Mesothelial cell of epicardium (in vitro differentiated cells): ENCODE measurements at places on chromosomes 3 and 15. TPM values are rescaled to one million over a fixed set of nuclear protein-coding genes. Genes with fewer than 3 reads are reported as not detected.

DNA sequence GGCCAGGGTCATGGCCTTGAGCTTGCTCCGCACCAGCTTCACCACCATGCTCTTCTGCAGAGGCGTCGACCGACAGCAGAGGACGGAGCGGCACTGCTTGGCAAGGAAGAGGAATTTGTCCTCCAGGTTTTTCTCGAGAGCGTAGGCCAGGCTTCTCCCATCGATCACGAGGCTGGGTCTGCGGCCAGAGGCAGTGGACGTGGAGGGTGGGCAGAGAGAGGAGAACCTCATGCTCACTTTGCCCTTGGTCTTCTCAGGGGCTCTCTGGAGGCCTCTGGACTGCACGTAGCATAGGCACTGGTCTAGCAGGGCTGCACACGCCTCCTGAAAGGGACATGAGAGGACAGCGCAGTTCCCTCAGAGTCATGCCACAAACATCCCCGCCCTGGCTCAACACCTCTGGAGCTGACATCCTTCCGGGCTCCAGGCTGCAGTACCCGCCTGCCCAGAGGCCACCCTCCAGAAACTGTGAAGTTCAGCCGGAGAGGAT lies 168.3 kb downstream of the ATP10A start:
- no peak for DNase-seq
- no peak overlapping the region for H3K27ac ChIP-seq
- H3K4me1 ChIP-seq = no peaks in the 10 kb centered on the region
- H3K27me3 ChIP-seq = peaks cover 14% of the 10 kb centered on the region
- no peak overlapping the region for H3K4me3 ChIP-seq
- no peaks in the 10 kb centered on the region for H3K36me3 ChIP-seq

GRCh38 chr3:177335728-177336127 lies 138.4 kb upstream of the TBL1XR1 start:
- no peaks in the 10 kb centered on the region for H3K27me3 ChIP-seq
- peaks cover 39% of the 10 kb centered on the region for H3K4me1 ChIP-seq
- no peak for DNase-seq
- no peaks in the 10 kb centered on the region for H3K36me3 ChIP-seq
- H3K4me3 ChIP-seq = no peak overlapping the region

- H3K27me3 ChIP-seq = no peaks in the 10 kb centered on the region
- no peaks in the 10 kb centered on the region for H3K36me3 ChIP-seq
- H3K4me3 ChIP-seq = peak overlapping the region; percentile 77
- peaks cover 69% of the 10 kb centered on the region for H3K4me1 ChIP-seq
- DNase-seq = no peak
- no peak overlapping the region for H3K27ac ChIP-seq
Measured at GRCh38 chr15:40325188-40325587, 1.7 kb downstream of the INAFM2 start.

DNA sequence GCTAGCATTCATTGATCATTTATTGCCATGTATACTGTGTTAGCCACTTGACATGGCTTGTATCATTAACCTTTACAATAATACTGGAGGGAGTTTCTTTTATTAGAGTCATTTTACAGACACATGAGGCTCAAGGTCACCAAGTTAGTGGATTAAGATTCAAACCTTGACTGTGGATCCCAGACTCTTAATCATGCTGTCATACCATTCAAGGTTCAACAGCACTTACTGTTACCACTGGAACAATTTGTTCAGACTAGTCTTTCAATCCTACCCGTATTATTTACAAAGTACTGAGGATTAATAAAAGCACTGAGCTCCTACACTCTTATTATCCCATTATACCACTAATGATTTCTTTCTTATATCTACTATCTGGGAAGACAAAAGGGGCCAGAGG lies 1.2 kb downstream of the COX17 start:
- H3K27ac ChIP-seq = no peak overlapping the region
- peaks cover 14% of the 10 kb centered on the region for H3K36me3 ChIP-seq
- peak overlapping the region; percentile 79 for H3K4me3 ChIP-seq
- no peak for DNase-seq

DNA sequence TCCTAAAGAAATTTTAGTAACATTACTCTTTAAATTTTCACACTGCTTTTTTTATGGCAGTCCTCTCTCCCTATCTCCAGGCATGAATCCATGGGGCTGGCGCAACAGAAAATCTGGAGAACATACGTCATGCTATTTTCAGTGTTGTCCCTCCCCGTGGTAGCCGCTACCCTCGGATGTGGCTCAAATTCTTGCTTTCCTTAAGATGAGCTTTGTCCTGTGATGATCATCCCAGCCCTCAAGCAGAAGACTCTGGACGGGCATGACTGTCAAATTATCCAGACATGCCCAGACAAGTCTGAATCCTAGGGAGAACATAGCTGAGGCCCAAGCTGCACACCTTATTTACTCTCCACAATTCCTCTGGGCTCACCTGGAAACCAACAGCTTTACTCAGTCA lies 49.1 kb downstream of the FMN1 start:
- no peak overlapping the region for H3K4me3 ChIP-seq
- H3K27ac ChIP-seq = no peak overlapping the region
- H3K4me1 ChIP-seq = peaks cover 3% of the 10 kb centered on the region
- no peaks in the 10 kb centered on the region for H3K27me3 ChIP-seq
- H3K36me3 ChIP-seq = no peaks in the 10 kb centered on the region

- peaks cover 42% of the 10 kb centered on the region for H3K4me1 ChIP-seq
- H3K36me3 ChIP-seq = no peaks in the 10 kb centered on the region
- peak overlapping the region; percentile 81 for H3K27ac ChIP-seq
- peaks cover 7% of the 10 kb centered on the region for H3K27me3 ChIP-seq
- no peak overlapping the region for H3K4me3 ChIP-seq
Measured at GRCh38 chr15:78325092-78325843, 14.9 kb upstream of the CRABP1 start.

DNA sequence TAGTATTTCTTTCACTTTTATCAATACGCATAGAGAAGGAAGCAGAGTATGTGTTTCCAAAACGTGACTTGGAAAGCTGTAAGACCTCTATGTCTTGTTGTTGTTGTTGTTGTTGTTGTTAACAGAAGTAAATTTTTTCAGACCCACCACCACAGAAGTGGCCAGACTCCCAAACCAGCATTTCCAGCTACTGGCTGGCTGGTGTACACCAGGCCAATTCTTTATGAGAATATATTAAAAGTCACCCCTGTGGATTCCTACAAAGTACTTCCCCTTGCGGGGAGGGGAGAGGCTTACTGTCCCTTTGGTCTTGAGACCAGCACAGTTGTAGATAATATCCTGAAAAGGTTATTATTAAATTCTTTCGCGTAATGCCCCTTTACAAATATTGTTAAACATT lies 1.6 kb upstream of the FOXP1 start:
- H3K36me3 ChIP-seq = peaks cover 2% of the 10 kb centered on the region
- H3K4me3 ChIP-seq = peak overlapping the region; percentile 77
- DNase-seq = no peak
- H3K4me1 ChIP-seq = peaks cover 50% of the 10 kb centered on the region
- peak overlapping the region; percentile 97 for H3K27ac ChIP-seq

GRCh38 chr15:72766025-72766424 lies 17.5 kb downstream of the ADPGK start:
- H3K4me1 ChIP-seq = no peaks in the 10 kb centered on the region
- no peak for DNase-seq
- no peak overlapping the region for H3K4me3 ChIP-seq

DNA sequence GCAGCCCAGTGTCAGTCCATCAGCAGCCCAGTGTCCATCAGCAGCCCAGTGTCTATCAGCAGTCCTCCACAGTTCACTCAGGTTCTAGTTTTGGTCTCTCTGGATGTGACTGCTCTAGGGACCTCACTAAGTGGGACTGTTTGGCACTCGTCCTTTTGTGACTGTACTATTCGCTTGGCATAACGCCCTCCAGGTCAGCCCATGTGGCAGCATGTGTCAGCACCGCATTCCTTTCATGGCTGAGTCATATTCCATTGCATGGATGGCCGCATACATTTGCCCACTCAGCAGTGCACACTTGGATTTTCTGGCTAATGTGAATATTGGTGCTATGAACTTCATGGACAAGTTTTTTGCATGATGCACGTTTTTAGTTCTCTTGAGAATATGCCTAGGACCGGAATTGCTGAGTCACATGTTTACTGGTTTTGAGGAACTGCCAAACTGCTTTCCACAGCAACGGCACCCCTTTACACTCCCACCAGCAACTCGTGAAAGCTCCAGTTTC lies 16.4 kb downstream of the CHST13 start:
- DNase-seq = no peak
- H3K4me3 ChIP-seq = no peak overlapping the region
- no peak overlapping the region for H3K27ac ChIP-seq
- H3K27me3 ChIP-seq = peaks cover 16% of the 10 kb centered on the region

DNA sequence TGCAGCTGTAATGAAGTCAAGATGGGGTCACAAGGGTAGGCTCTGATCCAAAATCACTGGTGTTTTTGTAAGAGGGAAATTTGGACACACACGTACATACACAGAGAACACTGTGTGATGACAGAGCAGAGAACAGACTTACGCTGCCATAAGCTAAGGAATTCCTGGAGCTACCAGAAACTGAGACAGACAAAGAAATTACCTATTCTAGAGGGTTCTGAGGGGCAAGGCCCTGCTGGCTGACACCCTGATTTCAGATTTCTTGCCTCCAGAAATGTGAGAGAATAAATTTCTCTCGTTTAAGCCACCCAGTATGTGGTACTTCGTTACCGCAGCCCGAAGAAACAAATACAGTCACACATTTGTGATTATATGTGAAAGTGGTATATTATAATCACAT lies 24.8 kb downstream of the CBLB start:
- peak overlapping the region; percentile 83 for H3K27ac ChIP-seq
- H3K4me1 ChIP-seq = peaks cover 41% of the 10 kb centered on the region
- no peak overlapping the region for H3K4me3 ChIP-seq
- no peak for DNase-seq
- peaks cover 20% of the 10 kb centered on the region for H3K36me3 ChIP-seq

DNA sequence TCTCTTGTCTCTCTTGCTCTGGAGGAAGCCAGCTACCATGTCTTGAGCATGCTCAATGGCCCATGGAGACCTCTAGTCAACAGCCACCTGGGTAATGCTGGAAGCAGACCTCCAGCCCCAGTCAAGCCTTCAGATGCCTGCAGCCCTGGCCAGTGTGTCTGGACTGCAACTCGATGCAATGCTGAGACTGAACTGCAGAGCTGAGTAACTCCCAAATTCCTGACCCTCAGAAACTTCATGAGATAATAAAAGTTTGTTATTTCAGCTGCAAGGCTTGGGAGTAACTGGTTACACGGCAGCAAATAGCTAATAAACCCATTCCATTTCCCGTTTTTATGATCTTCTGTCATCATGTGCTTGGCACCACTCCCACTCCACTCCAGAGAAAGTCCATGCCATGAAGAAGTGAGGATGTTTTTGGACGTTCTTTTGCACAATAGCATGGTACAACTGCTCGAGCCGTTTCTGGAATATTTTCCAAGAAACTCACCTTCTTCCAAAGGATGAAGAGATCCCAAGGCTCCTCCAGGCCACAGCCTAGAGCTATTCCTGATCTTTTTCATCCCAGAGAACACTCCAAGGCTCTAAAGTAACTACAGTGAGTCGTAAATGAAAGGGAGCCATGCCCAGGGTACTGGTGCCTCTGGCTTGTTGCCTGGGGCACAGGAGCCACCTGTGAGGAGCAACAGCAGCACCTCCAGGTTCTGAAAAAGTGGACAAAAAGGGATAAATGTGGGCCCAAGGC lies 72.0 kb upstream of the KLF13 start:
- peak overlapping the region; percentile 88 for H3K27ac ChIP-seq
- DNase-seq = no peak
- H3K4me3 ChIP-seq = no peak overlapping the region
- H3K36me3 ChIP-seq = peaks cover 2% of the 10 kb centered on the region
- peaks cover 8% of the 10 kb centered on the region for H3K27me3 ChIP-seq
- H3K4me1 ChIP-seq = peaks cover 10% of the 10 kb centered on the region

DNA sequence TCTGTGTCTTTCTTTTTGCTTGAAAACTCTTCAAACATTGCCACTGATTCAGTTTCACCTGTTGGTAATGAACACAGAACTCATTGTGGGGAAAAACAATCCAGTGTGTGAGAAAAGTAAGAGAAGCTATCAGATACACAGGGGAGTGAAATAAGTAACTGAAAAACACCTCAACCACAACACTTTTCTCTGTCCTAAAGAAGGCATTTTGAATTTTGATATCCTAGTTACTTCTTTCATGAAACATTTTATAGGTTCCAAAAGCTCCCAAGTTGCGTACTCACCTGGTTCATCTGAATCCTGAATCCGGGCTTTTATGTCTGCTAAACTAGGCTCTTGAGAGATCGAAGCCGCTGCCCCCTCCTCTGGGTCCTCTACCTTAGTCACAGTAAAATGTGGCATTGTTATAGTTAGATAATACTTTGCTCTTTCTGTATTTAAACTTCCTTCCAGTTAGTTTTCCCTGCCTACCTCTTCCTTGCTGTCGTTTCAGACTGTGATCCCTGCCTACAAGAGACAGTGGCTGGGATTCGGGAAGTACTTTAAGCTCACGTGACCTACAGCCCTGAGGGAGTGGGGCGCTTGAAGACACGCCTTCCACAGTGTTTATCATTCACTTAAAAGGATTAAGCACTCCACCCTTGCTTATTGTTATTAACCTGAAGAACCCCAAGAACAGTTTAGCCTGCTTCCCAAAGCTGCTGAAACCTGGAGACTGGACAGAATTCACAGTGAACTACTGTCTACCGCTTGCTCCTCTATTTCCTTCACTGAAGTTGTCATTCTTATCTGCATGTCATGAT lies 19.1 kb downstream of the SLC12A6 start:
- peaks cover 3% of the 10 kb centered on the region for H3K36me3 ChIP-seq
- H3K4me1 ChIP-seq = peaks cover 18% of the 10 kb centered on the region
- H3K4me3 ChIP-seq = peak overlapping the region; percentile 74
- H3K27me3 ChIP-seq = no peaks in the 10 kb centered on the region
- peak overlapping the region; percentile 59 for H3K27ac ChIP-seq
- no peak for DNase-seq

DNA sequence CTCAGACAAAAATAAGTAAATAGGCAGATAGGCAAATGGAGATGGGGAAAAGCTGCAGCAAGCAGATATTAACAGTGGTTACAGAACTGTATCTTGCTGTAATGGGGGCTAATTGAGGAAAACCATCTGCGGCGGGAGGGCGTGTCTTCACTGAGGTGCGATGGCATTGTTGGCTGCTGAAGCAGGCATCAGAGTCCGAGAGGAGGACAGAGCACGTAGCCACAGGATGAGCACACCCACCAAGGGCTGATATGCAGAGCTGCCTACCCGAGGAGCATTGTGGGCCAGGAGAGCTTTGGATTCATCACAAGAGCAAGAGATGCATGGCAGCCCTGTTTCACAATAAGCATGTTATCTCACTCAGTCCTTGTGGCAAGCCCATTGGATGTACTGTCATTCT lies 30.4 kb downstream of the CHRNA7 start:
- H3K36me3 ChIP-seq = no peaks in the 10 kb centered on the region
- H3K27ac ChIP-seq = no peak overlapping the region
- no peak overlapping the region for H3K4me3 ChIP-seq
- H3K27me3 ChIP-seq = no peaks in the 10 kb centered on the region
- DNase-seq = no peak

DNA sequence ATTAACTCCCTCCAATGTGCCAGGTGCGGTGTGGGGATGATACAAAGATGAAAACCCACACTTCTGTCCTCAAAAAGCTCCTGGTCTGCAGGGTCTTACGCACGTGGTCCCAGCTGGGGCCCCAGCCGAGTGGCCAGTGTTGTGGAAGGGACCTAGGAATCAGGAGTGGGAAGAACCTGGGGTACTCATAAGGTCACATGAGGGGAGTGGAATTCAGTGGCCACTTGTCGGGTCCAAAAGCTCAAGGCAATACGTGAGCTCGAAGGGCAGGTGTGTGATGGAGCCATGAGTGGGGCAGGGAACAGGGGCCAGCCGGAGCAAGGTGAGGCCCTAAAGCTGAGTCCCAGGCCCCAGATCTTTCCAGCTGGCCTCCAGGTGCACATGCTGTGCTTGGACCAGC lies 260.0 kb upstream of the LYSMD4 start:
- H3K36me3 ChIP-seq = peaks cover 38% of the 10 kb centered on the region
- H3K27me3 ChIP-seq = no peaks in the 10 kb centered on the region
- no peak overlapping the region for H3K27ac ChIP-seq
- DNase-seq = no peak
- no peak overlapping the region for H3K4me3 ChIP-seq
- peaks cover 24% of the 10 kb centered on the region for H3K4me1 ChIP-seq

Gene MYLK
- 13.3 to 14.3 TPM (median 13.6 TPM) in 3 replicates for total RNA-seq

Gene PRC1
- total RNA-seq = 51.7 to 59.1 TPM (median 56.9 TPM) in 3 replicates

Gene AGTR1
- total RNA-seq = 0.13 to 0.34 TPM (median 0.27 TPM) in 3 replicates

Gene ACTC1
- 4.8 to 5.5 TPM (median 5.4 TPM) in 3 replicates for total RNA-seq
